RPMI8226 (cell line): ENCODE measurements at places on chromosomes 11 and 22.

DNA sequence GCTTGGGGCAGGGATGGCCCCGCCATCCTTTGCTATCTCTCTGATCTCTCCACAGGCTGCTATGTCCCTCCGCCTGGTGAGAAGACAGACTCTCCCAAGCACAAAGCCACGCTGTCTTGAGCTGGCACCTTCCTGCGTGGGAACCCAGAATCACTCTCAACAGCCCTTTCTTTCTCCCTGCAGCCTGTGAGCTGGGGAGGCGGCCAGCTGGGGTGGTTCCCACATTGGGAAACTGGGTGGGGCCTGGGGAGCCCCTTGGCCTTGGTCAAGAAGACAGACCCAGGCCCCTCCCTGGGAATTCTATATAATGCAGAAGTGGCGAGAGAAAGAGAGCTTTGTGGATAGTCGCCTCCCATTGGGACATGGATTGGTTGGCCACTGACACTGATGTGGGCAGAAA, 129.0 kb upstream of the TIMP3 start:
- DNase-seq: no peak

DNA sequence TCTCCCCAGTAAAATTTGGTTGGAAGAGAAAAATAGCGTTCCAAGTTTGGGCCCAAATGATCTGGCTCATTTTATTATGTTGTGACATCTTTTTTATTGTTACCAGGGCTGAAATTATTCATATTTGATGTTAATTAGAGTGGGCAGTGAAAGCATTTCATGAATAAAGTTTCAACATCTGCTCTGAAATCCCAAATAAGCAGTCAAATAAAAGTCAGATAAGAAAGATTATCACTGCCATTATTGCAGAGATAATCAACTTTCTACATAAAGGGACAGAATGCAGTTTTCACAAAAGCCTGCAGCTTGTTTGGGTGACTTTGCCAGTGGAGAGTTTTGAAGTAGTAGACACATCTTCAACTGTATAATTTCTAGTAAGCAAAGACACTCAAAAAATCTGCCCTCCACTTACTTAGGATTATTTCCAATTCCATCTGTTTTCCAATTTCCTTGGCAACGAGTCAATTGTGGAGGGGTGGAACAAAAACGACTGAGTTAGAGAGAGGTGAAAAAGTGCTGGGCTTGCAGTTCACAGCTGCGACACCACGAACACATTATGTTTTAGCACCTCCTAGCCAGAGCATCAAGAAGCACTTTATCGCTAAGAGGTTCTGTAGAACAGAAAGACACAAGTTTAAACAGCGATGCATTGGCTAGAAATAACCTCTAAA, 9.0 kb downstream of the TECTA start:
- DNase-seq: no peak

DNA sequence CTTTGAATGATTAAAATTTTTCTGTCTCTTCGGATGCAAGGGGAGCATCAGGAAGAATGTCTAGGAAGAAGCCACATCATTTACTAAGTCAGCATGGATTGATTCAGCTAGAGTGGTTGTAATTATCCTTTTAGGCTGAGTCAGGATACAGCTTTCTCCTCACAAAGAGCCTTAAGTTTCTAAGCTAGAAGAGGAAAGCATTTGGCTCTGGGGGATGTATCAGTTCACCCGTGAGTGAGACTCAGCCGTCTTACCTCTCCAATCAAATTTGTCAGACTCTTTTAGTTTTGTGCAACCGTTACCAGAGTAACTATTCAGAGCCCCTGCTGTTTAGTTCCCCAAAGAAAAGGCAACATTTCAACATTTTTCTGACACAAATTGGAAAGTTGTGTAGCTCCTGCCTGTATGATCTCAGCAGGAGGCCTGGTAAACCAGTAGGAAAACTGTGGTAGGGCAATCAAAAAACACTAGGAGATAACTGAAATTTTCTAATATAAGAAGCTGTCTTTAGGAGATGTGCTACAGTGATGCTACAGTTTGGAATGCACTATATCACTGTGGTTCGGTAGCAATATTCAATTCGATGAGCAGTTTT, 432.4 kb upstream of the LUZP2 start:
- no peak for DNase-seq

GRCh38 chr22:28999510-28999909, 62.1 kb downstream of the C22orf31 start:
- DNase-seq: no peak

DNA sequence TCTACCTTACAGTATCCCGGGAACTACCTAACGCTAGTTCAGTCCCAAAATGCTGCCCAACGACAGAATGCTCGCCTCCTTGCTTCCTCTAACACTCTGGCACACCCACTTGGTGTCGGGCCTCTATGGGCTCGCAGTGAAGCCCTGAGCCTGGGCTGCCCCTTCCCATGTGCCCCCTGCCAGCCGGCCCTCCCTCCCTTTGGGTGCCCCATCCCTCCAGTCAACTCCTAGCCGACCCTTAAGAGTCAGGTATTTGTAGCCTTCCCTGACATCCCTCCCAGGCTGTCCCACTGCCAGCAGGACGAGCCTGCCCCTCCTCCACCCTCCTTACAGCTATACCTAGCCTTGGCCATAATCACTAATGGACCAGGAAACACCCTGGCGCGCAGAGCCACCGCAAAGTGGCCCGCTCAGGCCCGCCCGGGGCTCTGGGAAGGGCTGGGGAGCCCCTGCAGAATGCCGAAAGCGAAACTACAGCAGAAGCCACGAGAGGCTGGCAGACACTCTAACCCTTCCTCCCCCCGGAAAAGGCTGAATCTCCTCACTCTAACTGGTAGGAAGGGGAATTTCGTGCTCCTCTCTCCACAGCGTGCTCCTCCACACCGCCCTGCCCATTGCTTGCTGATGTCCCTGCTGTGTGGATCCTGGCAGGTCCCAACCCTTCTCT, 8.2 kb downstream of the CBX7 start:
- peak; percentile 90 for DNase-seq

- DNase-seq: no peak
Measured at GRCh38 chr11:90635151-90635550, 412.3 kb upstream of the CHORDC1 start.

- peak; percentile 50 for DNase-seq
Measured at GRCh38 chr11:62427630-62428233, 8.9 kb downstream of the SCGB1A1 start.

- no peak for DNase-seq
Measured at GRCh38 chr11:120877746-120878365, 146.0 kb upstream of the TBCEL start.

- no peak for DNase-seq
Measured at GRCh38 chr22:18154821-18155390, 4.9 kb downstream of the USP18 start.

GRCh38 chr11:44028401-44028800, 19.4 kb upstream of the ACCSL start:
- no peak for DNase-seq

DNA sequence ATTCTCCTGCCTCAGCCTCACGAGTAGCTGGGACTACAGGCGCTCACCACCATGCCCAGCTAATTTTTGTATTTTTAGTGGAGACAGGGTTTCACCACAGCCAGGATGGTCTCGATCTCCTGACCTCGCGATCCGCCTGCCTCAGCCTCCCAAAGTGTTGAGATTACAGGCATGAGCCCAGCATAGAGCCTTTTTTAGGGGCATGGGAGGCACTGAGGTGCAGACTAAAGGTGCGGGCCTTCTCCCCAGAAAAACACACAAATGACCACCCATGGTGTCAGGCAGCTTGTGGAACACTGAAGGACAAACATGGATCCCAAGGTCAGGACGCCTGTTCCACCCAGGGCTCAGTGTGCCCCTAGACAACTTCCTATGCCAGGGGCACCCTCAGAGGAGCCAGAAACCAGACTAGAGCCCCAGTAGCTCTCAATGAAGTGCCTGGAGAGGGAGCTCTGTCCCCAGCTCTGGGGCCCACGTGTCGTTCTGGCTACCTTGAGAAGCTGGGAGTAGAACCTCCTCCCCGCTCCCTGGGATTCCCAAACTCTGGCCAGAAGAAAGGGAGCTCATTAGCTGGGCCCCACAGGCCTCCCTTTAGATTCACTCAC, 21.2 kb upstream of the CD5 start:
- DNase-seq: no peak

DNA sequence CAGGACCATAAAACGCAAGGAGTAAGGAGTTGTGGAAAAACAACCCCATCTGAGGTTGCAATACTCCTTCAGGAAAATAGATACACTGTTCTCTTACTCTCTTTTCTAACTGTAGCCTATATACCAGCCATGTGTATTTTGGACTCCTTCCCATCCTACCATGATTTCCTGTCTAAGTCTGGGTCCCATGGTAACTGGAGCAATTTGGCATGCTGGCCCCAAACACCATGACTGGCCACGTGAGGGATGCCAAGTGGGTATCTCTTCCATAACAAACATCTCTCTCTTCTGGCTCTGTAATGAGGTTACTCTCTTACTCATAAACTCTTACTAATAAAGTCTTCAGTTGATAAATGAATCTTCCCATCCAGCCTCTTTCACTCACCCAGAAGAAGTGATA, 26.5 kb downstream of the ABTB2 start:
- no peak for DNase-seq

DNA sequence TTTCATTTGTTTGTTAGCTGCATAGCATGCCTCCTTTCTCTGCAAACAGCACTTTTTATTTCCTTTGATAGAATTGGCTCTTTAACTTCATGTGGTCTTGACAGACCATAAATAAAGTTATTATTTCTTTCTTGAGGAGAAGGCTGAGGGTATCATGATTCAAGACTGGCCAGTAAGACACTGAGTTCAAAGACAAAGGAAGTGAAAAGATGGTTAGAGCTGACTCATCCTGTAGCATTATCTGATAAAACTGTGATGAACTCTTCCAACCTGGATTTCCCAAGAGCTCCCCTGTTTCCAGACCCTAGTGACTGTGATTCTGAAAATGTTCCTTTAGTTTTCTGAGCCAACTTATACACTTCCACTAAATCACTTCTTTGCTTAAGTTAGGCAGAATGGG, 179.3 kb upstream of the FAT3 start:
- no peak for DNase-seq

DNA sequence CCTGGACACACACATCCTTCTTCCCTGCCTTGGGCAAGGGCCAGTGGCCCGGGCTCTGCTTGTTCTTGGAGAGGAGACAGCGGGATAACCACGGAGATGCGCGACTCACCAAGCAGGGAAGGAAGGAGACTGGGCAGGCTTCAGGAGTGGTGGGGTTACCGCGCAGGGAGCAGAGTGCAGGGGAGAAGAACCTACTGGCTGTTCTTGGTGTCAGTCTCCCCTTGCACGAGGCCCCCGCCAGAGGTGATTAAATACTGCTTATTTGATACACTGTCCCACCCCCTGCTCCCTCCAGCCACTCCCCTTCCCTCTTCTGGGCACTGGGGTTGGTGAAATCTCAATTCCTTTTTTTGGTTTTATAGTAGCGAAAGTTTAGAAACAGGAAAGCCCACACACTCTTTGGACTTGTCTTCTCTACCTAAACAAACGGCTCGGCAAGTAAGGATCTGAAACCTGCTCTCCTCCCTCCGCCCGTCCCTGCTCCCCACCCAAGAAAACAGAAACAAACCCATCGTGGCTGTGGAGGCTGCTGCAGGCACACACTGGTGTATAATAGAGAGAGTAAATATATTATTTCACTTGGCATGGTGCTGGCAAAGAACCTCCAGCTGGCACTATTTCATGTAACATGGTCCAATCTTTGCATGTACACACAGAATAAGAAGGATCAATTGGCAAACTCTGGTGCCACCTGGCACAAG, 10.8 kb downstream of the LARGE2 start:
- DNase-seq: no peak

DNA sequence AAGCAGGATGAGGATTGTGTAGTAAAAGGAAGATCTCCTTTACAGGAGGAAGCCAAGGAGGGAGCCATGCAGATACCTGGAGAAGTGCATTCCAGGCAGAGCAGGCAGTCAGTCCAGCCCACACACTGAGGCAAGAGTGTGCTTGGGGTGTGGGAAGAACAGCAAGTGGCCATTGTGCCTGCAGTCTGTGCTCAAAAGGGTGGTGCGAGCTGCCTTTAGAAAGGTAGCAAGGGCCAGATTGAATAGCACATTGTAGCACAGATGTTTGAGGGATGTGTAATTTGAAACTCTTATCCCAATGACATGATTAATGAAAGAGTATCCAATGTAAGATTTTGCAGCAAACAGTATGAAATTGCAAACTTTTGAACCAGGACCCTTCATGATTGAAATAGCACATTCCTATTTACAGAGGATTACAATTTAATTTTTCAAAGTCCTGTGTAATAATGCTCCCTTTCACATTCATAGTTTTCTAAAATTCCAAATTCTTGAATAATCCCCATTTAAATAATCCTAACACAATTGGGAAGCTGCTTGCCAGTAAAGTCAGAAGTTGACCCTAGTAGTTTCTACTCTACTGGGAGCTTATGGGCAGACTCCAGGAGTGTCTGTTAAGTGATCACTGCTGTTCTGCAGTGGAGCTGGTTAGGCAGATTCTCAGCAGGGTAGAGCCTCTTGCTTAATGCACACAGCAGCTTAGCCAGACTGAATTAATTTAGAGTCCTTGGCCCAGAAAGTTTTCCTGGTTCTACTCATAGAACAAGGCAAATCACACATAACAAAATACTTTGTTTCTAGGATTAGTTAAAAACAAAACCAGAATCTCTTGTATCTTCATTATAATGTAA, 78.1 kb downstream of the CYB5R2 start:
- DNase-seq: no peak

DNA sequence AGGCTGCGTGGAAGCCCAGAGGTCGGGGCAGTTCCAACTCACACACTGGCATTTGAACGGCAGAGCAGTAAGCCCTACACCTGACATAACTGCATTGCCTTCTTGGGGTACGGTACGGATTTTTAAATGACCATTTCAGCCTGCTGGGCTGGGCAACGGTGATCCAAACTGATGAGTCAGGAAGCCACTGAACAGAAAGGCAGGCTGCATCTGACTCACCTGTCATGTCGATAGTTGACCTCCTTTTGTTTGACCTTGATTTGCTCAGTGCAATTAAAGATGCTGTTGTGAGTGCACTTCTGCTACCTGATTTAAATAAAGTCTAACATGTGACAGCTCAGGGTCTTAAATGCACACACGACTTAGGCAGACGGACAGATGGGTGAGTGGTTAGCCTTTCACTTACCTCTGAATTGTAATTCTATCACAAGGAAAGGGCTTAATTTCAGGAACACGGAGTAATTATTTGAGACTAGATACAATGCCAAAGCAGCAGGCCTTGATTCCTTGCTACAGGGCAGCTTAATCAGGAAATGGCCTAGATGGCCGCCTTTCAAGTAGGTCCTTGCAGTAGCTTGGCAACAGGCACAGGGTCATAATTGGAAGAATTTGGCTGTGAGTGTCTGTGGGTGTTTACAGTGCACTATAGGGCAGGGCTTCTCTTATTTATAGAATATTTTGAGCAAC, 52.2 kb downstream of the BMAL1 start:
- DNase-seq: no peak

GRCh38 chr11:30432716-30433115, 109.8 kb downstream of the ARL14EP start:
- DNase-seq: no peak

DNA sequence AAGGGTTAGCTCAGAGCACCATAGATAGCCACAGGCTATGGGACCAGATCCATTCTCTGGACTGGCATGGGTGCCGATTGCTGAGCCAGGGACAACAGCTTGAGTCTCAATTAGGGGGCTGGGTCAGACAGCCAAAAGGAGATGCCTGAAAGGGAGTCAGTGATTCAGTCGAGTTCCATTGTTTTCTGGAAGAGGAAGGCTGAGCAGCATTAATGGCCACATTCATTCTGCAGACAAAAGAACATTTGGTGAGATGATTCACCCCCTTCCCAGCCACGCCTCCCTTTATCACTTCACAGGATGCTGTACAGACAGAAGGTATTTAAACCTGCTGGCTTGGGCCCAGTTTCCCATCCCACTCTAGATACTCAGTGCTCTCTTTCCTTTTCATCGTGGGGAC, 131.9 kb downstream of the ADAMTS15 start:
- DNase-seq: no peak

GRCh38 chr11:59898650-59899049, 20.1 kb downstream of the OOSP3 start:
- no peak for DNase-seq
